ENCODE measurements at places on chromosomes 6 and 20.

DNA sequence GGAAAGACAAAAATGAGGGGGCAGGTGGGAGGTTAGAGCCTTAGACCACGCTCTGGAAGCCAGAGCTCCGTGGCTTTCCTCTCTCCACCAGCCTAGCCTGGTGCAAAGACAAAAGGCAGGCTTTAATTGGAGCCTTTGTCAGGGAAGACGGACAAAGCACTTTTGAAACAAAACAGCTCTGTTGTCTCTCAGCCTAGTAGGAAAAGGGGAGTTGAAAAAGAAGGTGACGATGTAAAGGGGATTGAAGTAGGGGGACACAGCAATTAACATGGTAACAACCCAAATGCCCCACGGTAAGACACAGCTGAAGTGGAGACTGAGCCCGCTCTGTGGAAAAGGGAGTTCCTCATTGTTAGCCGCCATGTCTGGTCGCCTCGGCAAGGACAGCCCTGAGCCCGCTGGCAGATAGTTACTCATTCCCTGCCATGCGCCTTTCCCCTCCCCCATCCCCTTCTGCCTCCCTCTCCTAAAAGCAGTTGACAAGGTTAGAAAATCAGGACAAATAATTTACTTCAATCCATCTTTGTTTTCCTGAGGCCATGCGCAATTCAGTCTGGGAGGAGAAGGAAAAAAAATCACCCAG is 93.0 kb downstream of the TCP11 start:
- H3K4me3 ChIP-seq, result no peak overlapping the region
- DNase-seq, result no peak
- H3K27ac ChIP-seq, result no peak overlapping the region
- no peaks in the 10 kb centered on the region for H3K36me3 ChIP-seq
- no peaks in the 10 kb centered on the region for H3K27me3 ChIP-seq

GRCh38 chr20:41181567-41181966 is 44.2 kb downstream of the PLCG1 start:
- H3K36me3 ChIP-seq, result no peaks in the 10 kb centered on the region
- peaks cover 10% of the 10 kb centered on the region for H3K4me1 ChIP-seq
- H3K27me3 ChIP-seq, result no peaks in the 10 kb centered on the region
- DNase-seq, result no peak
- no peak overlapping the region for H3K4me3 ChIP-seq

GRCh38 chr20:9474835-9475415 is 39.5 kb upstream of the LAMP5 start:
- no peaks in the 10 kb centered on the region for H3K4me1 ChIP-seq
- H3K36me3 ChIP-seq, result no peaks in the 10 kb centered on the region
- no peak for DNase-seq
- no peaks in the 10 kb centered on the region for H3K27me3 ChIP-seq

DNA sequence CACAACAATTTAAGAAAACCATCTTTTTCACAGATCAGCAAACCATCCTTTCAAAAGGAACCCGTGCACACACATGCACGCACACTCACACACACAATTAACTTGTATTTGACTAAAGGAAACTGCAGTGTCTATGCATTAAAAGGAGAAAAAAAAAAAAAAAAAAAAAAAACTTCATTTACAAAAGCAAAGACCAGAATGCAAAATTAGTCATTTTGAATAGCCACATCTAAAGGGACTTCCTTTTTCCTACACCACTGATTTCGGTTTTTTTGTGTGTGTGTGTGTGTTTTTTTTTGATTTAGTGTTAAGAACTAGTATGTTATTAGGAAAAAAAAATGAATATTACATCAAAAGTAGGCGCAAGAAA is 6.3 kb downstream of the ZMYND8 start:
- no peak for DNase-seq
- peaks cover 31% of the 10 kb centered on the region for H3K4me1 ChIP-seq
- H3K4me3 ChIP-seq, result no peak overlapping the region

- H3K4me1 ChIP-seq, result peaks cover 6% of the 10 kb centered on the region
- H3K36me3 ChIP-seq, result peaks cover 2% of the 10 kb centered on the region
- peaks cover 47% of the 10 kb centered on the region for H3K27me3 ChIP-seq
- H3K4me3 ChIP-seq, result no peak overlapping the region
These were observed 94.4 kb upstream of the BEND6 start for GRCh38 chr6:56860475-56860874.

DNA sequence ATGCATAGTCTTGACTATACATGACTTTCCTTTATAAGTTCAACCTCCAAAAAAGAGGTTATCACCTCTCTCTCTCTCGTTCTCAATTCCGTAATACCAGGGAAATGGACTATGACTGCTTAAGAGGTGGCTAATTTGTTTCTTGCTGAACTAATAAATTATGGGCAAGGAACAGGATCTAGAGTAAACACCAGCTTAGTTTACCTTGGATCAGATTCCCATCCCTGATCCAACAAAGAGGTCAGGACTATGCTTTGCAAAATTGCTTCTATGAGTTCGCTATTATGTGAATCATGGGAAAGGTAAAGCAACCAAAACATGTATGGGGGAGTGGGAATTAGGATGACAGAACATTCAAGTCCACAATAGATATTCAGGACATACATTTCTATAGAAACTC is 630.7 kb downstream of the HACE1 start:
- no peaks in the 10 kb centered on the region for H3K36me3 ChIP-seq
- H3K4me1 ChIP-seq, result no peaks in the 10 kb centered on the region
- no peak for DNase-seq
- no peak overlapping the region for H3K27ac ChIP-seq
- H3K27me3 ChIP-seq, result no peaks in the 10 kb centered on the region
- H3K4me3 ChIP-seq, result no peak overlapping the region

DNA sequence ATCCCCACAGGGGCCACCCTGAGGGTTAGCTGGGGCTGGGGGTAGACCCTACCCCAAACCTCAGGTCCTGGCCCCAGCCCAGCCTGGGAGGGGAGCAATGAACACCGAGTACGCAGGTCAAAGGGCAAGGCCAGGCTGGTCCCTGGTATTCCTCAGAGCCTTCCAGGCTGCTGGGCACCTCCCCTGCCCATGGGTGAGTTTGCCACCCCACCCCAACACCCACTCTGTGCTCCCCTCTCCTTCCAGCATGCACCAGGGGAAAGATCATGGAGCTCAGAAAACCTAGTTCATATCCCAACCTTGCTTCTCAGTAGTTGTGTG is 103.9 kb upstream of the FOXP4 start:
- H3K4me3 ChIP-seq, result peak overlapping the region; percentile 74
- H3K36me3 ChIP-seq, result peaks cover 9% of the 10 kb centered on the region
- DNase-seq, result no peak
- H3K27me3 ChIP-seq, result peaks cover 11% of the 10 kb centered on the region
- peaks cover 51% of the 10 kb centered on the region for H3K4me1 ChIP-seq
- peak overlapping the region; percentile 62 for H3K27ac ChIP-seq

DNA sequence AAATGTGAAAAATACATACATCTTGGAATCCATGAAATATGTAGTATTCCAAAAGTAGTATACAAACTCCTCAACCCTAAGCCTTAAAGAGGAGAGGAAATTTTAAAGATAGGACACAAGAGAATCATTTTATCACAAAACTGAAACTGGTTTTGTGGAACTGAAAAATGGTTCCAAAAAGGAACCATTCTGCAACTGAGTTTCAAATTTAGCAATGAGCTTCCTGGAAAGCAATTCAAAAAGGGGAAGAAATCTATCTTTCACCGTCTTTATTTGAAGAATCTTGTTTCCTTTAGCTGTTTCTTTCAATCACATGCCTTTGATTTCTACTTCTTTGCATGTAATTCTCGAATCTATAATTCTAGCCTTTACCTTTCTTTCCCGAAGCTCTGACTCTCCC is 32.2 kb upstream of the LAMP5 start:
- DNase-seq, result no peak
- H3K36me3 ChIP-seq, result no peaks in the 10 kb centered on the region
- H3K4me3 ChIP-seq, result no peak overlapping the region
- no peak overlapping the region for H3K27ac ChIP-seq
- H3K4me1 ChIP-seq, result no peaks in the 10 kb centered on the region

DNA sequence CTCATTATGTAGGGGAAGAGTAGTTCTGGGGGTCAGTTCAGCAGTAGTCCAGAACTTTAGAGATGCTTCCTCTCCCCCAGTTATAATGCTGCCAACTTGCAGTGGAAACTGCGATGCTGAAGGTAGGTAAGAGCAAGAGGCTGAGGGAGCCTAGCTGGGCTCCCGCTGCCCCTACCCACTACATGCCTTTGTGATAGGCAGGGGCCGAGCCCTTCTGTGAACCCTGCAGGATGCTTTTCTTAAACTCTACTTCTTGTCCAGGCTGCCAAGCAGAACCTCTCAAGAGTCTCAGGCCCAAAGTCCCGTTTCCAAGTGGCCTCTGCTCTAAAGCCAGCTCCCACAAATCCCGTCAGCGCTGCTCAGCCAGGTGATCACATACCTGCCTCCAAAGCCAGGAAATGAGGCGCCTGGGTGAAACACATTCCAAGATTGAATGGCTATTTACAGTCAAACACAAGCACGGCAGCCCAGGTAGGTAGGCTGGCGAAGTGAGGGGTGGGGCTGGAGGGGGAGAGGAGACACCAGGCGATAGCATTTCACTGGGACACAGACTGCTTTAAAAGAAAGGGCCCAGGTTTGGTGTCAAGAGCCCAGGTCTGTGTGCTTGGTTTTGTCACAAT is 150.7 kb downstream of the CD24 start:
- no peaks in the 10 kb centered on the region for H3K36me3 ChIP-seq
- no peaks in the 10 kb centered on the region for H3K4me1 ChIP-seq
- no peak for DNase-seq
- peaks cover 29% of the 10 kb centered on the region for H3K27me3 ChIP-seq
- no peak overlapping the region for H3K4me3 ChIP-seq
- no peak overlapping the region for H3K27ac ChIP-seq

- no peak for DNase-seq
- peaks cover 33% of the 10 kb centered on the region for H3K27me3 ChIP-seq
- no peak overlapping the region for H3K4me3 ChIP-seq
These were observed 14.3 kb upstream of the POPDC3 start for GRCh38 chr6:105194106-105194505.

DNA sequence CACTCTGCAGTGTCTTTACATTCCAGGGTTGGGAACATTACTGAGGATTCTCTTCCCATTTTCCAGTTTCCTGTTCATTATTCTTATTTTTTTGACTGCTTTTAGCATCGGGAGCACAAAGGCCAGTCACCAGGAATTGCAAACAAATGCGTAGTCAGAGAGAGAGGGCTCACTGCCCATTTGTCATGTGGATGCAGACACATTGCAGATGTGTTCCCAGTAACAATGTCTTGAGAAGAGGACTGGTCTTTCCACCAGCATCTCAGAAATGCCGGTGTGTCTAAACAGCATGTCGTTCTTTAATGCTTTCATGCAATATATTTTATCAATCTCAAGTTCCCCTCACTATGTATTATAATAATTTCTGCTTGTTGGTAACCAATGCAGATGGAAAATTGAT is 952 bp upstream of the TAAR6 start:
- no peaks in the 10 kb centered on the region for H3K4me1 ChIP-seq
- H3K27me3 ChIP-seq, result peaks cover 43% of the 10 kb centered on the region
- H3K36me3 ChIP-seq, result peaks cover 4% of the 10 kb centered on the region
- no peak for DNase-seq
- H3K4me3 ChIP-seq, result no peak overlapping the region

- H3K4me3 ChIP-seq, result peak overlapping the region; percentile 9
- H3K36me3 ChIP-seq, result peaks cover 6% of the 10 kb centered on the region
- H3K4me1 ChIP-seq, result peaks cover 58% of the 10 kb centered on the region
- no peaks in the 10 kb centered on the region for H3K27me3 ChIP-seq
- peak overlapping the region; percentile 81 for H3K27ac ChIP-seq
These were observed 41.6 kb downstream of the NFATC2 start for GRCh38 chr20:51500936-51501335.

- no peaks in the 10 kb centered on the region for H3K36me3 ChIP-seq
- H3K27me3 ChIP-seq, result no peaks in the 10 kb centered on the region
- no peak for DNase-seq
- peak overlapping the region; percentile 92 for H3K4me3 ChIP-seq
- H3K4me1 ChIP-seq, result peaks cover 15% of the 10 kb centered on the region
These were observed 1.5 kb downstream of the ABCC10 start for GRCh38 chr6:43428874-43429273.
